ENCODE measurements at places on chromosomes 11 and 22.

GRCh38 chr22:25623310-25623734 lies 58.8 kb downstream of the GRK3 start:
- no peak overlapping the region for H3K4me3 ChIP-seq
- no peak for DNase-seq
- no peaks in the 10 kb centered on the region for H3K4me1 ChIP-seq
- no peak overlapping the region for H3K27ac ChIP-seq
- no peaks in the 10 kb centered on the region for H3K36me3 ChIP-seq

DNA sequence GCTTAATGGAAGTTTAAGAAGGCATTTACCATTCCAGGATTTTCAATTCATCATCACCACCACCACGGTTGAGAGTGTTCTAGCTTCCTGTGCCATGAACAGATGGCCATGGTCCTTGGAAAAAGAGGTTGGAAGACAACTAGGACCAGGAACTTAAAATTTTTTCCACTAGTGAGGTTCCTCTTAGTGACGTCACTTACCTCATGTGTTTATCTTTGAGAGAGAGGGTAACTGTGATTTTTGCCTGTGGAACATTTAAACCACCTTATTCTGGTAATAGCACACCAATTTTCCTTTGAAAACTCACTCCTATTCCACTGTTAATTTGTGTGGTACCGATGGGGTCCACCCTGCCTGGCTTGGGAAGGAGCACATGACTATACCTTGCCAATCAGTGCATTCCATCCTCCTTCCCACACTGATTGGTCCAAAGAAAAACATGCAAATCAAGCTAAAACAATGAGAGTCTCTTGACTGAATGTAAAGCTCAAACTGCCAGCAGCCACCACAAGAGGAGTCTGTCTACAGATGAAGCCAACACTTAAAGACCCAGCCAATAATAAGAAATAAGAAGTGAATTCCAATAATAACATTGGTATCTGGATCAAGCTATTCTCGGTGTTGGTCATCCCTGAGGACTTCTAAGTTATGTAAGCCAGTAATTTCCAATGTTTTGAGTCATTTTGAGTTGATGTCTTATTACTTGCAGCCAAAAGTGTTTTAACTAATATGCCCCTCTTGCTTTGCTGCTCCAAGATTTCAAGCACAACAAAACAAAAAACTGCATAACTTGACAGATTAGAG lies 111.8 kb downstream of the MPPED2 start:
- DNase-seq: no peak
- H3K27me3 ChIP-seq: no peaks in the 10 kb centered on the region
- no peaks in the 10 kb centered on the region for H3K36me3 ChIP-seq
- H3K27ac ChIP-seq: peak overlapping the region; percentile 54
- H3K4me1 ChIP-seq: peaks cover 4% of the 10 kb centered on the region

DNA sequence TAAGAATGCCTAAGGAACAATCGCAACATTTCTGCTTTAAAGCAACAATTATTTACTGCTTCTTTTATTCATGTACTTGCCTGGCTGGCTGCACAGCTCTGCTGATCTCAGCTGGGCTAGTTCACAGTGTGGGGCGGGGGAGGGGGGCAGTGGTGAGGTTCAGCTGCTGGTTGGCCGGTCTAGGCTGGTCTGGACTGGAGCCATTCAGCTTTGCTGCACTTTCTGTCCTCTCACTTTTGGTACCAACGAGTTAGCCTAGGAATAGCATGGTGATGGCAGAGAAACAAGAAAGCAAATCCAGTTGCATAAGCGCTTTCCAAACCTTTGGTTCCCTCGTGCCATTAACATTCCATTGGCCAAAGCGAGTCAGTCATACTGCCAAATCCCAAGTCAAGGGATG lies 16.0 kb upstream of the MIF start:
- DNase-seq: no peak
- H3K27me3 ChIP-seq: no peaks in the 10 kb centered on the region
- no peak overlapping the region for H3K27ac ChIP-seq
- H3K4me3 ChIP-seq: no peak overlapping the region

GRCh38 chr11:12109591-12110196 lies 696 bp upstream of the MICAL2 start:
- no peaks in the 10 kb centered on the region for H3K27me3 ChIP-seq
- peaks cover 8% of the 10 kb centered on the region for H3K4me1 ChIP-seq
- H3K36me3 ChIP-seq: peaks cover 11% of the 10 kb centered on the region
- H3K27ac ChIP-seq: peak overlapping the region; percentile 92

GRCh38 chr11:4539603-4540219 lies 5.3 kb upstream of the OR52M1 start:
- no peak overlapping the region for H3K27ac ChIP-seq
- no peaks in the 10 kb centered on the region for H3K27me3 ChIP-seq
- no peaks in the 10 kb centered on the region for H3K4me1 ChIP-seq
- H3K36me3 ChIP-seq: no peaks in the 10 kb centered on the region
- H3K4me3 ChIP-seq: no peak overlapping the region
- no peak for DNase-seq

DNA sequence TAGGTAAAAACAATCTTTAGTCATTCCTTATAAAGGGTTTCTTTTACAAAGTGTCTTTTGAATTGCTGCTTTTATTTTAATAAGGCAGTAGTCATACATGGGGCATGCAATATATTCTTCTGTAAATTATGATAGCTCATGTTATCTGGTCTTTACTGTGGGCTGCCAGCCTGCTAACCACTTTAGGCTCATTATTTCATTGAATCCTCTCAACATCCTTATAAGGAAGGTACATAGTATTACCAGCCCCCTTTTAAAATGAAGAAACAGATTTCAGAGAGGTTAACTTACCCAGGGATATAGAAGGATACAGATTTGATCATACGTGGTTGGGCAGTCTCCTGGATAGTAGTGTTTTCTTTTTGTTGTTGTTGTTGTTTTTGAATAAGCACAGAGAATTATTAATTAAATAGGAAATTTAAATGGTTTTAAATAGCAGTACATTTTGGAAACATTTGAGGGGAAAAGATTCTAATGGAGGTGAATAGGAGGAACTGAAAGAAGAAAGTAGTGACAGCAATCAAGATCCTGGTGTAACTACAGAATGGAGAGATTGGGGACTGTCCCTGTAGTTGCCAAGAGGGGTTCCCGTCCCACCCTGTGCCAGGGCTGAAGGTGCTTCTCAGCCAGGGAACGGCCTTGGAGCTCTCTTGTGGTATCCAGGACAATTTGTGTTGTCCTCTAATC lies 21.0 kb downstream of the SPECC1L start:
- no peaks in the 10 kb centered on the region for H3K36me3 ChIP-seq
- peak overlapping the region; percentile 79 for H3K27ac ChIP-seq
- no peak for DNase-seq
- H3K4me1 ChIP-seq: peaks cover 10% of the 10 kb centered on the region
- H3K4me3 ChIP-seq: no peak overlapping the region

DNA sequence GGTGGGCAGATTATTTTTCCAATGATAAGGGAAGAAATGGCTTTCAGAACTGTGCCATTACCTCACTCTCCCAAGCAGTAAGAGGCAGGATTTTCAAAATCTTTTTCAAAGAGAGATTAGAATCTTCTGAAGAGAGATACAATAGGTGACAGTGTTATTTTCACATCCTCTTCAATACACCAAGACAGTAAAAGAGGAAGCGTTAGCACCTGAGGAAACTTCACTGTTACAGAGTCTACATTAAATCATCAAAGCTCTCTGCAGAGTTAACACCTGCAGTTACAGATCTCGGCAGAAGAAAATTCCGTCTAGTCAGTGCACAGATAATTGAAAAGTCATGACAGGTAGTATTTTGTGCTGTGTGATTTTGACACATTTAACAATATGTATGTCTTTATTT lies 144.9 kb downstream of the PGR start:
- H3K4me1 ChIP-seq: no peaks in the 10 kb centered on the region
- no peak overlapping the region for H3K27ac ChIP-seq
- H3K27me3 ChIP-seq: no peaks in the 10 kb centered on the region

DNA sequence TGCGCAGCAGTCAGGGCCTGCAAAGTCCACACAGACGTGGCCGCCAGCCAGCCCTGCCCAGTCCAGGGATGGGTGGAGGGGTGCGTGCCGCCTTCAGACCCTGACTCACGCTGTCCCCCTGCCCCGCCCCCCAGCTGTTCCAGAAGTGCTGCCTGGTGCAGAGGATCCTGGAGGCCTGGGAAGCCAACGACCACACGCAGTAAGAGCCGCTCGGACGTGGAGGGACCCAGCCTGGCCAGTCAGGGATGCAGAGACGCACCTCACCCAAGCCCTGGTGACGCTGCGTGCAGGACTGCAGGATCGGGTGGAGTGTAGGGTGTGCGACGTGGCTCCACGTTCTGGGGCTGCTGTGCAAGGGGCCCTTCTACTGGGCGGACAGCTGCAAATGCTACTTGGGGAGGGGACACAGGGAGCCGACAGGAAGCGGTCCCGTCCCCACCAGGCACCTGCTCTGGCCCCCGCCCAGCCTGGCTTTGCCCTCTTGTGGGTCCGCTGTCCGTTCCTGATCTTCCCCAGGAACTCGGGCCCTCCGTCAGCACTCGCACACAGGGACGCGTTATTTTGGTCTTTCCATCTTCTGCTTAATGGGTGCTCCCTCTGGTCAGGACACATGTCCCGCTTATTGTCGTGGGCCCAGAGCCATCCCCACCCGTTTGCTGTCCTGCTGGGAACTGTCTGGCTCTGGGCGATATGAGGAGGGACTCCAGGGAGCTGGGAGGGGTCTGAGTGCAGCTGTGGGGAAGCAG lies 42.5 kb downstream of the SBF1 start:
- no peak overlapping the region for H3K4me3 ChIP-seq
- H3K4me1 ChIP-seq: no peaks in the 10 kb centered on the region
- DNase-seq: no peak
- H3K36me3 ChIP-seq: peaks cover 79% of the 10 kb centered on the region

DNA sequence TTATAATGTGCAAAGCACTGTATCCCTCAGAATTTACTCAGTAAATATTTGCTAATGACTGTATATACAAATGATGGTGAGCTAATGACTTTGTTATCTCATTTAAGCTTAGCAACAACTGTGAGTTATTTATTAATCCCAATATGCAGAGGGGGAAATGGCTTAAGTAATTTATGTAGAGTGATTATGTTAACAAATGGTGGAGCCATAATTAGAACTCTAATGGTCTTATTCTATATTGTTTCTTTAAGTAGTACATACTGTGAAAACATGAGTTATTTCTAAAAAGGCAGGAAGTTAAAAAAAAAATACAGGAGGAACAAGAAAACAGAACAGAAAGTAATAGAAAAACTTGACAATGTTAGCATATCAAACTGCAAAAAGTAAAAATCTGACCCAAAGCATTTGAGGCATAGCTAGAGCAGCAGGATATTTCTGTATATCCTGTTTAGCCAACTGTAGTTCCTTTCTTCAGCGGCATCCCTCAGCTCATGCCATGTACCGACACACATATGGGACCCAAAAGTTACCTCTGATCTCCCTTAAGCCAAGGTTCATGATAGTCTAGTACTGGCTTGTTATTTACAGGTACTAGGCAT lies 94.2 kb downstream of the FCHSD2 start:
- H3K27me3 ChIP-seq: no peaks in the 10 kb centered on the region
- DNase-seq: no peak
- no peaks in the 10 kb centered on the region for H3K4me1 ChIP-seq
- no peaks in the 10 kb centered on the region for H3K36me3 ChIP-seq
- no peak overlapping the region for H3K4me3 ChIP-seq
- peak overlapping the region; percentile 50 for H3K27ac ChIP-seq

DNA sequence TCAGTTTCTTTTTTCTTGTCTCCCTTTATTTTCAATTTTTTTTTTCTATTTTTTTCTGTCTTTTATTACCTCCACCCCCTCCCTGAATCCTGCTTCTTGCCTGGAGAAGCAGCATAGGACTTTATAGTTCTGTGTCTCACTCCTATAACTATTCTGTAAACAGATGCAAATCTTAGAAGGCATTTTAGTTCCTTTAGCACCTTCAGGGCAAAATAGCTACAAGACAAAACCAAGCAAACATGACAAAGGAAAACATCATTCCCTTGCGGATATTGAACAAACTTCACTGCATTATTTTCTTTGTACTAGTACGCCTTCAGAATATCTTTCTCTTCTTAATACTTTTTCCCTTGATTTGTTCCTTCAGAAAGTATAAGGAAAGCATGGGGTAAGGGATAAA lies 446.2 kb upstream of the CHORDC1 start:
- no peaks in the 10 kb centered on the region for H3K36me3 ChIP-seq
- DNase-seq: no peak
- H3K27ac ChIP-seq: no peak overlapping the region
- H3K4me1 ChIP-seq: no peaks in the 10 kb centered on the region

GRCh38 chr22:37627545-37627944 lies 11.9 kb upstream of the SH3BP1 start:
- H3K4me1 ChIP-seq: no peaks in the 10 kb centered on the region
- H3K36me3 ChIP-seq: peaks cover 19% of the 10 kb centered on the region
- no peak overlapping the region for H3K4me3 ChIP-seq
- no peak overlapping the region for H3K27ac ChIP-seq
- no peaks in the 10 kb centered on the region for H3K27me3 ChIP-seq

DNA sequence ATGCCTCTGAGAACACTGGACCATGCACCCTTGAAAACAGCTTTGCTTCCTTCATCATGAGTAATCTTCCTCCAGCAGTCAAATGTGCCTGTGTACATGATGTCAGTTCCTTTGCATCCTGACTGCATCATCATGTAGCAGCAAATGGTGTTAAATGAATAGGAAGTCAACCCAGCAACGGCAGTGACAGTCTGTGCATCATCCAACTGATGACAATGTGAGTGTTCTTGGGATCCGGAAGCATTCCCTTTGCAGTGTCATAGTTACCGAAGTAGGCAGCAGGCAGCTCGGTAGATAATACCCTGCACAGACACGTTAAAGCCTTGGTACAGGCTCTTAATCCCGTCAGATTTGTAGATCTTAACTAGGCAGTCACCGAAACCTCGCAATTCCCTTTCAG lies 2.5 kb downstream of the WBP2NL start:
- no peaks in the 10 kb centered on the region for H3K36me3 ChIP-seq
- peak; percentile 15 for DNase-seq
- no peak overlapping the region for H3K27ac ChIP-seq
- H3K4me3 ChIP-seq: no peak overlapping the region

DNA sequence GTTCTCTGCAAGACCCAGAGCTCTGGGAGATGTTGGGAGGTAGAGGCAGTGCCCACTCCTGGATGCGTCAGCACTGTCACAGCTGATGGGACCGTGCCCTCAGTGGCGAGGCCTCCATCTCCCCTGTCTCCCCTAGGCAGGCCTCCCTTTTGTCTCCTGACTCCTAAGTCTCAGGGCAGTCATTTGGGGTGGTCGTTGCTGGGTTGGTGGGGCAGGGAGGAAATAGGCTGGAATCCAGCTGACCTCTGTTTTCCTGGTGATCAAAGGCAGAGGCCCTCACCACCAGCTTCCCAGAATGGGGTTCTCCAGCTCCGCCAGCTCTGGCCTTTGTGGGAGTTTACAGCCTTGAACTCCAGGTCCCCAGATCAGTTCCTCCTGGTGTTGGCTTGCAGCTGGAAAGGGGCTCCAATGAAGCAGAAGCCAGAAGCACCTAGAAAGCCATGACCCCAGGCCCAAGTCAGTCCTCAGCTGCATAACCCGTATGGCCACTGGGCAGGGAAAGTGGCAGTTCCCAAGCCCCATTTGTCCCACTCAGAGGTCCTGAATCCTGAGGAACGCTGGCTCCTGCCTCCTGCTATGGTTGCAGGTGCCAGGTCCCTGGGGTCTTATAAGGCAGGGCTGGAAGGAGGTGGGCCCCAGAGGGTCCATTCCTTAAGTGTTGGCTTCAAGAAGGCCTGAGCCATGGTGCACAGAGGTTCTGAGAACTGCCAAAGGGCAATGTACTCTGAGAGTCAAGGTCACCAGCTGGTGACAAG lies 7.3 kb upstream of the FXYD2 start:
- no peaks in the 10 kb centered on the region for H3K27me3 ChIP-seq
- DNase-seq: no peak
- no peak overlapping the region for H3K4me3 ChIP-seq
- no peaks in the 10 kb centered on the region for H3K4me1 ChIP-seq
- no peaks in the 10 kb centered on the region for H3K36me3 ChIP-seq

- H3K27me3 ChIP-seq: no peaks in the 10 kb centered on the region
- no peak for DNase-seq
- H3K4me1 ChIP-seq: no peaks in the 10 kb centered on the region
- H3K27ac ChIP-seq: no peak overlapping the region
Observed at GRCh38 chr11:87180742-87181141, 143.0 kb downstream of the TMEM135 start.

Data from ascending aorta (tissue), 2 donors.